ENCODE measurements at places on chromosomes 2 and 18.

DNA sequence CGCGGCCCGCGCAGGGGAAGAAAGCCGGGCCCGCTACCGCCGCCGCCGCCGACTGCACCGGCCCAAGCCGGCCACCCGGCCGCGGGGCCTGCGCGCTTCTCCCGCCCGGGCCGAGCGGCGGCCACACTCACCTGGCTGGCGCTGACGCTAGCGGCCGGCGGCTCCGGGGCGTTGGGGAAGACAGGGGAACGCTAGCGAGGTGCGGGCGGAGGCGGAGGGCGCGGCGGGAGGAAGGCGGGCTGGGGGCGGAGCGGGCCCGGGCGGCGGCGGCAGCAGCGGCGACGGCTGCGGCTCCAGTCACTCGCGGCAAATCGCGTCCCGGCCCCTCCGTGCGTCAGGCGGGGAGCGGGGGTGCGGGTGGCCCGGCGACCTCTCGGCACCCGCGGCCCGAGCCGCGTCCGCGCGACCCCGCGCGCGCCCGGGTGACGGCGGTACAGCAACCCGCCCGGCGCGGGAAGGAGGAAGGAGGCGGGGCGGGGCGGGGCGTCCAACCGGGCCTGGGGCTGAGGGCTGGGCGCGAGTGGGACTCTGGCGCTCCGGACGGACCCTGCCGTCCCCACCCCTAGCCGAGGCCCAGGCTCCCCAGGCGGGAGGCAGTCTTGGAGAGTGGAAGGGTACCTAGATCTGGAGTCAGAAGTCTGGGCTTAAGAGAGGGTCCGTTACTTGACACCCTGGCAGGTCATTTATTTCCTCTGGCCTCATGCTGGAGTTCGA is at the start of gene SESTD1:
TSS of gene SESTD1 (minus strand) at position 465 of the 714 bp plus-strand sequence. CDS start 72,991 bp downstream, outside the sequence.
- DNase-seq: peak; percentile 85

- no peak for DNase-seq
Measured at GRCh38 chr2:85911097-85911496, 22.3 kb upstream of the ST3GAL5 start.

DNA sequence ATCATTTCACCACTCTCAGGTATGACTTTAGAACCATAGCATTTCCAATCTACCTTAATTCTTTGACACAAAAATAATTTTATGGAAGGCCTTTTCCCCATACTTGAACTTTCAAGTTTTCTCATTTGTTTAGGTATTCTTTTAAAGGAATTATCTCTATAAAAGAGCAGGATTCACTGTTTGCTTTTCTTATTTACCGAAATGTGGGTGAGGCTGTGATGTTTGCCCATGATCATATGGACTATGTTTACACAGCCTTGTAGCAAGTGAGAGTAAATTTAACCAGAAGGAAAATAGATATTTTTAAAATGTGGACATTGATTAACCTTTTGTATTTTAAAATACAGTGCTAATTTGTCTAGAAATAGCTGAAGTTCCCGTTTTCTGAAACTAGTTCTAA is 26.3 kb downstream of the CAB39 start:
- no peak for DNase-seq

DNA sequence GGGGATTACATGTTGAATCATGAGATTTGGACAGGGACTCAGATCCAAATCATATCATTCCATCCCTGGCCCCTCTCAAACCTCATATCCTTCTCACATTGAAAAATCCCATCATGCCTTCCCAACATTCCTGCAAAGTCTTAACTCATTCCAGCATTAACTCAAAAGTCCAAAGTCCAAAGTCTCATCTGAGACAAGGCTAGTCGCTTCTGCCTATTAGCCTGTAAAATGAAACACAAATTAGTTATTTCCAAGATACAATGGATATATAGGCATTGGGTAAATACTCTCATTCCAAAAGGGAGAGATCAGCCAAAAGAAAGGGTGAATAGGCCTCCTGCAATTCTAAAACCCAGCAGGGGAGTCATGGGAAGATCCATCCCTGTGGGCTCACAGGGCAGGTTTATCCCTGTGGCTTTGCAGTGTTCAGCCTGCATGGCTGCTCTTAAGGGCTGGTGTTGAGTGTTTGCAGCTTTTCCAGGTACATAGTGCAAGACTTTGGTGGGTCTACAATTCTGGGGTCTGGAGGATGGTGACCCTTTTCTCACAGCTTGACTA is 21.2 kb upstream of the SLC14A1 start:
- DNase-seq: no peak

GRCh38 chr2:239441261-239442078 is 40.6 kb upstream of the HDAC4 start:
- DNase-seq: no peak

- DNase-seq: no peak
Measured at GRCh38 chr2:55877087-55877436, 46.5 kb downstream of the EFEMP1 start.

GRCh38 chr18:12458771-12459170 is 51.0 kb downstream of the PRELID3A start:
- DNase-seq: no peak

- peak; percentile 70 for DNase-seq
Measured at GRCh38 chr2:16330012-16330411, 335.6 kb downstream of the CYRIA start.

GRCh38 chr2:172196768-172197431 is 94.2 kb upstream of the DLX2 start:
- DNase-seq: peak; percentile 14

- no peak for DNase-seq
Measured at GRCh38 chr2:206802654-206803514, 37.5 kb downstream of the FASTKD2 start.

DNA sequence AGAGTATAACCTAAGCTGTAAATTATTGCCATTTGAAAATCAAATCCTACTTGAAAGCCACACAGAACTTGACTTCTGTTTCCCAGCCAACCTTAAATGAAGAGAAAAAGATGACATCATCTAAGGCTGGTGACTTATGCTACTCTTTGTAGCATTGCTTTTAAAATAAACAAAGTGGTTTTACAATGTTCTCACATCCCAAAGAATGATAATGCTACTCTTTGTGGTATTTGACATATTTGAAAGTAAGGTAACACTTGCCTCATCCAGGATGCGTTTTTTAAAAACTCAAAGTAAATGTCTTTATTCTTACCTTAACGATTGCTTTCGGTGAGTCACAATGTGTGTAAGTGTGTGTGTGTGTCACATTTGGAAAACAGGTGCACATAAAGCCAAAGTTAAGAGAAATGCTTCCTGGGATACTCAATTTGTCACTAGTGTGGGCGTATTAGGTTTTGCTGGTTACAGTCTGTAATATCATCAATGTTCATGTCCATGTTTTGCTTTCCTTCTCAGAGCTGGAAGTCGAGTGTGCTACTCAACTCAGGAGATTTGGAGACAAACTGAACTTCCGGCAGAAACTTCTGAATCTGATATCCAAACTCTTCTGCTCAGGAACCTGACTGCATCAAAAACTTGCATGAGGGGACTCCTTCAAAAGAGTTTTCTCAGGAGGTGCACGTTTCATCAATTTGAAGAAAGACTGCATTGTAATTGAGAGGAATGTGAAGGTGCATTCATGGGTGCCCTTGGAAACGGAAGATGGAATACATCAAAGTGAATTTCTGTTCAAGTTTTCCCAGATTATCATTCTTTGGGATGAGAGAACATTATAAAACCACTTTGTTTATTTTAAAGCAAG is 2.6 kb downstream of the PMAIP1 start:
- DNase-seq: no peak

- DNase-seq: no peak
Measured at GRCh38 chr18:23440131-23440530, 13.0 kb upstream of the RIOK3 start.
